Activated CD8-positive, alpha-beta memory T cell treated with anti-CD3 and anti-CD28 coated beads for 1 hour (primary cell): ENCODE measurements at places on chromosomes 7 and 10.

DNA sequence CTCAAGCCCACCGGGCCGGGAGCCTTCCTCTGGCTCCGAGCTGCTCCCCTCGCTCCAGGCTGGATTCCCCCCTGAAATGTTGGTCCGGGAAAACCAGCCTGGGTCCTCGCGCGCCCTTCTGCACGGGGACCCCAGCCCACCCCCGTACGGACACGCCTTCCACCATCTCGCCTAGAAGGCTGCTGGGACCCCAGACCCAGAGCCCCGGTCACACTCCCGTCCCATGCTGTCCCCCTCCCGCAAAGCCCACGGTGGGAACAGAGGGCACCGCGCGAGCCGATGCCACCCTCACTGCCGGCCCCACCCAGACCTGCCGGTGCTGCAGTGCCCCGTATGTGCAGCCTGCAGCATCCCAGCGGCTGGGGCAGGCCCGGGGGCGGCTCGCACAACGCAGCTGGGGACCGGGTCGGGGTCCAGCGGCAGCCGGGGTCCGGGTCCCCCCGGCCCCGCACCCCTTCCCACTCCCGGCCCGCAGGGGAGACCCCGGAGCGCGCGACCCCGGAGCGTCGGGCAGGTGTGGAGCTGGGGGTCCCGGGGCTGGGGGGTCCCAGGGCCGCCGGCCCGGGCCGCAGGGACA, 871 bp downstream of the SPOCK2 start:
- no peak for DNase-seq

DNA sequence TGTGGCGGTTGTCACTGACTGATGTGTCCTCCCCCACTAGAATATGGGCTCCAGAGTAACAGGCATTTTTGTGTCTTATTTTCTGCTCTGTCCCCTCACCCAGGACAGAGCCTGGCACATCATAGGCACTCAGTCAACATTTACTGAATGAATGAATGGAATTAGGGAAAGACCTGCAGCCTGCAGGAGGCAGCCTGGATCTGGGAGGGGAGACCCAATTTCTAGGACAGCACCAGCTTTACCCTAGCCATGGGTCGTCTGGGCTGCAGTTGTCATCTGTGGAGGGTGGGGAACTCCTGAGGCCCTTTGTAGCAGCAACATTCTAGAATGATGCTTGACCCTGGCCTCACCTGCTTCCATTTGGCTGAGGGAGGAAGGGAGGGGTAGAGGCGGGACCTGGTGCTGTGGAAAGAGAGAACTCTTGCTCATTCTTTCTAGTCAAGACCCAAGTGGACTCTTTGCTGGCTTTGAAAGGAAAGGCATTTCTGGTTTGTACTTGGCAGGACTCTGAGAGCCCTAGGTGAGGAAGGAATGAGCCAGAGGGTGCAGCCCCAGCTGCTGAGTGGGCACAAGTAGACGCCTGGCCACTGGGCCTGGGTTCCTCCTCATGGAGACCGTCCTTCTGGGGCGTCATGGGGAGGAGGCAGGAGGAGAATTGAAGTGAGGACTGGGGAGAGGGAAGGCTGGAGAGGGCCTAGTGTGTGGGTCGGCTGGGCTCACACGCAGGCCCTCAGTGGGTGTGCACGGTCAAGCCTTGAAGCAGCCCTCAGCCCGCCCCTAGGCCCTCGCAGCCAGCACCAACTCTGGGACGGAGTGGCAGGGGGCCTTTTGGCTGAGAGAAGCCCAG, 8.9 kb downstream of the FGF8 start:
- DNase-seq = no peak

DNA sequence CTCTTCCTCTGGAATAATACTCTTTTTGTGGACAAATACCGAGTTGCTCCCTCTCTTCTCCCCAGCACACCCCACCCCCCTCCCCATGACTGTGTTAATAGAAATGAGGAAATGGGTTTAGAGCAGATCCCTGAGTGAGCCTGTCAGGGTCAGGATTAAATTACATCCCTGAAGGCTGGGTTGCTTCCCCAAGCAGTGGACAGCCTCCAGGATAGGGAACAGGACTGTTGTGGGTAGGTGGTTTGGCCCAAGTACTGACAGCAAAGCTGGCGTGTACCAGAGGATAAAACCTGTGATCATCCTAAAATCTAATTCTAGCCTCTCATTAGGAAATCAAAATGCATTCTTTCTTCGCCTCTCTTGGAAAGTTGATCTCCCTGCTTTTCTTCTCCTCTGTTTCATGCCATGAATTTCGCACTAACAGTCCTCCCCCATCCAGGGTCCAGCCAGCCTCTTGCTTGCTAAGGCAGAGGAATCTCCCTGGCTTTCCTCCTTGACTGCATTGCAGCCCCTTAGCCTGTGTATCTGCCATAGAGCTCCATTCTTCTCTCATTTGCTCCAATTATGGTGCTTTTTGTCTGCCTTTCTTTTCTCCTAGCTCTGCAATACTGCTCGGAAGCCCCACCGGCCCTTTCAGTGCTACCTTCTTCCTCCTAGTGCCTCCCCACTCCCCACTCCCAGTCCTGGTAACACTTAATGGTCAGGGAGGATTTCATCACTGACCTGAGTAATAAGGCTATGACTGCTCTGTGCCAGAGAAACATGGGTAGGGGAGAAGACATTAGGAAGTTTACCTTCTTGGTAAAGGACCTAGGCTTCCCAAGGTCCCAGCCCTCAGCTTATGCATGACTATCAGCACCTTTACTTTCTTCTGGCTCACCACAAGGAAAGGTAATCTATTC, 8.4 kb downstream of the LRRC4 start:
- no peak for DNase-seq

DNA sequence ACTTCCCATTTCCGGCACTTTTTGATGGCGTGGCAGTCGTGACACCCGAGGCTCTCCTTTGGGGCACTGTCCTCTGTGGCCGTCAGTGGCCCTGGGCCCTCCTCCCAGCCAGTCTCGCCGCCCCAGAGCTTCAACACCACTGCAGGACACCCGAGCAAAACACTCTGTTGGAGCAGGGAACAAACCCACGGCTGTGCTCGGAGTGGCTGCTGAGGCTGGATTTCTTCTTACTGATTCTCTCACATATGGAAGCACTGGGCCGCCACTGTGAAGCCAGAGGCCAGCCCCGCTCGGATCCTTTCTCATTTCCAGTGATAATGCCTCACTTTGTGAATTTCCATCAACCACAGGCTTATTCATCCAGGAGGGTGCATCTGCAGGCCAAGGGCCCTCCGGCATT, 58.2 kb upstream of the CYTH3 start:
- DNase-seq = no peak

DNA sequence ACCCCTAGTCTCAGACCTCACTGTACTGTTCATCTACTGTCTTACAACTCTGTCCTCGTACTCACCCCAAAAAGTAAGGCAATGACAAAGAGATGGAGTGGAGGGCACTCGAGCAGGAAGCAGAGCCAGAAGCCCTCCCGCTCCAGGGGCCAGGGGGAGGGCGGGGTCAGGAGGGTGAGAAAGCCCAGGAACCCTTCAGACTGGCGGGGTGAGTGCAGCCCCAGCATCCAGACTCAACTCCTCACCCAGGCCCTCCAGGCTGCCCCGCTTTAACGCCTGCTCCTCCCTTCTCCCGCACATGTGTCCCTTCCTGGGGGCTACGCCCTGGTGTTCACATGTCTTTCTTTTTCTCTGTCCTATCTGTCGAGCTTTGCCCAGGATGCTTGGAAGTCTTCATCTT, 66.1 kb downstream of the CALML3 start:
- no peak for DNase-seq
